NCI-H2171 (cell line): ENCODE measurements at places on chromosomes 3 and 15.

GRCh38 chr3:14570864-14571263 is 30.7 kb upstream of the GRIP2 start:
- no peak for DNase-seq

DNA sequence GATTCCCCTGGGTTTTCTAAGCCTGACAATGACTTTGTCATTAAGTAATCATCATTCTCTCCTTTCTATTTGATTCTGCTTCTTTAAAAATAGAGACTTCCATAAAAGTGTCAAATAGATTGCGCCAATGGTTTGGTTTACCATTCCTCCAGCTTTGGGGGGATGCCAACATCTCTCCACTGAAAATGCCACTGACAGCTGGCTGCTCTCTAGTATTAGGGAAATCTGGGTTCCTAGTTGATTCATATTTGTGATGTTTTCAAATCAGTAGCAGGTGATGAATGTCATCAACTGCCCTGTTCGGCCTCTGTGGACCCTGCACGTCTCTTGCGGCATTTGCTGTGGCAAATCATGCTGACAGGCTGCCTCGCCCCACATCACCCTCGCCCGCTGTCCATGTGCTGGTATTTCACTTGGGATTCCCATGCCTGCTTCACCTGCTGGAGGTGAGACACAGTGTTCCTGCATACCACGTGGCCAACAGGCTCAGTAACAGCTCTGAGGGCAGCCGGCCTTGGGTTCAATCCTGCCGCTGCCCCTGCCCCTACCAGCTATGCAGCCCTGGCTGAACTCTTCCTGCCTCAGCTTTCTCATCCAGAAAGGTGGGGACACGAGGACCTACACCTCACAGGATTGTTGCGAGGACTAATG is 28.1 kb downstream of the ZXDC start:
- DNase-seq = no peak

DNA sequence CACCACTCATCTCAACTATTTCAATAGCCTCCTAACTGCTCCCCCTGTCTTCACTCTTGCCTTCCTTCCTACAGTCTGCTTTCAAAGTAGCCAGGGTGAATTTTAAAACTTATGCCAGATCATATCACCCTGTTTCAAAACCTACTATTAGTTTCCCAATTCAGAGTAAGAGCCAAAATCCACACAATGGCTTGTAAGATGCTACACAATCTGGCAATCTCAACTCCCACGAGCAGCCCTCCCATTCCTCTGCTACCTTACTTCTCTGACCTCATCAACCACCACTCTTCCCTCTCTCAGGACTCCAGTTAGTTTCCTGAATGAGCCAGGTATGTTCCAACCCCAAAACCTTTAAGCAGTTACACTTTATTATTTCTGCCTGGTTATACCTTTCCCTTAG is 62.5 kb downstream of the VPS13C start:
- no peak for DNase-seq

DNA sequence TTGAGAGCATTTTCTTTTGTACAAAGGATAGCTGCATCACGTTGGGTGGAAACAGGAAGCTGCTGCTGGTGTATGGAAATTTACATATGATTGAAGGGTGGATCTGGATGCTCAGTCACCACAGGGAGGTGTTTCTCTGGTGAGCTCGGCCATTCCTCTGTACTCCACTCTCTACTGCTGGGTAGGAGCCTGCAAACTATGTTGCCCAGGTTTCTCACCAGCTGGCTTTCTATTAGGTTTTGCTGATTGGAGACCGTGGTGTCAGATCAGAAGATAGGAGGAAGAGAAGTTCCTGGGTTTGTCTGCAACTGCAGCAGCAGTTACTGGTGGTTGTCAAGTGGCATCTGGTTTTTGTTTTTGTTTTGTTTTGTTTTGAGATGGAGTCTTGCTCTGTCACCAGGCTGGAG is 61.7 kb downstream of the TAMM41 start:
- DNase-seq = no peak

GRCh38 chr3:123331651-123332050 is 117.2 kb downstream of the ADCY5 start:
- no peak for DNase-seq

DNA sequence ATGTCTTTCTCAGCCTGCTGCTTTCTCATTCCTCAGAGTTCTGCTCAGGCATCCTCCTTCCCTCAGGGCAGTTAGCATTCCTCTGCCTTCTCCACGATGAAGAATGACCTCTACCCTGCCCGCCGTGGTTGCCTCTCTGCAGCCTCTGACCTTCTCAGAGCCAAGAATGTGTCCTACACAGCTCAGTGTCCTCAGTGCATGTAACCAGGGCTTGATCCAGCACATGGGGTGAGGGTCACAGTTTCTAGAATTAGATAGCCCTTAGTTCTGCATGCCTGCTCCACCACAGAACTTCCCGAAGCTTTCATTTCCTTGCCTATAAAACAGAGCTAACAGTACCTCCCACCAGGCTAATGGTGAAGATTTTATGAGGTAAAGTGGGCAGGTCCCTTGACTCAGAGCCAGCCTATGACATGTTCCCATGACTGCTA is 182.1 kb downstream of the CLSTN2 start:
- no peak for DNase-seq

GRCh38 chr15:90879730-90880366 is 4.5 kb upstream of the FES start:
- DNase-seq = no peak

GRCh38 chr3:48130321-48130904 is 57.8 kb downstream of the CDC25A start:
- DNase-seq = no peak

- DNase-seq = no peak
These were observed 235.3 kb downstream of the IGSF11 start for GRCh38 chr3:118799303-118799702.

DNA sequence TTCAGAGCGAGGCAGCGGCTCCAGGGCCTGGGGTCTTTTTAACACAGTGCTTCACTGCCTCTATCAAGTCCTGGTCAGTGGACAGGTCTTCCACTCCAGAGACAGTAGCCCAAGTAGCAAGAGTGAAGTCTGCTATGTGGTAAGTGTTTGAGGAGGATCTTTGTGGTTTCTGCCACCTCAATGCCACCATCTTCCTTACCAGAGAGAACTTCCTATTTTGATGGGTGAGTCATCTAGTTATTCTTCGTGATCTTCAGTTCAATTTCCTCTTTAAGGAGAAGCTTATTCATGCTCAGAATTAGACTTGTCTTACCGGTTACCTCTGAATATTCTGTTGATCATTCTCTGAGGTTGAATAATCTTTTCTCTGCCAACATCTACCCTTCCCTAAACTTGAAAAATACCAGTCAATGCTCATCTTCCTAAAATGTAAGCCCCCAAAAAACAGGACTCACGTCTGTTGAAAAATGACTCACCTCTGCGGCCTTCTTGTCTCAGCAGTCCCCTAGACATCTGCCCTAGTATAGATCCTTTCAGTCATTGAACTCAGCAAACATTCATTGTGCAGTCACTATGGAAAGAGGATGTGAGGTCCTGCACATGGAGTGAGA is 32.2 kb upstream of the BCL6 start:
- no peak for DNase-seq

DNA sequence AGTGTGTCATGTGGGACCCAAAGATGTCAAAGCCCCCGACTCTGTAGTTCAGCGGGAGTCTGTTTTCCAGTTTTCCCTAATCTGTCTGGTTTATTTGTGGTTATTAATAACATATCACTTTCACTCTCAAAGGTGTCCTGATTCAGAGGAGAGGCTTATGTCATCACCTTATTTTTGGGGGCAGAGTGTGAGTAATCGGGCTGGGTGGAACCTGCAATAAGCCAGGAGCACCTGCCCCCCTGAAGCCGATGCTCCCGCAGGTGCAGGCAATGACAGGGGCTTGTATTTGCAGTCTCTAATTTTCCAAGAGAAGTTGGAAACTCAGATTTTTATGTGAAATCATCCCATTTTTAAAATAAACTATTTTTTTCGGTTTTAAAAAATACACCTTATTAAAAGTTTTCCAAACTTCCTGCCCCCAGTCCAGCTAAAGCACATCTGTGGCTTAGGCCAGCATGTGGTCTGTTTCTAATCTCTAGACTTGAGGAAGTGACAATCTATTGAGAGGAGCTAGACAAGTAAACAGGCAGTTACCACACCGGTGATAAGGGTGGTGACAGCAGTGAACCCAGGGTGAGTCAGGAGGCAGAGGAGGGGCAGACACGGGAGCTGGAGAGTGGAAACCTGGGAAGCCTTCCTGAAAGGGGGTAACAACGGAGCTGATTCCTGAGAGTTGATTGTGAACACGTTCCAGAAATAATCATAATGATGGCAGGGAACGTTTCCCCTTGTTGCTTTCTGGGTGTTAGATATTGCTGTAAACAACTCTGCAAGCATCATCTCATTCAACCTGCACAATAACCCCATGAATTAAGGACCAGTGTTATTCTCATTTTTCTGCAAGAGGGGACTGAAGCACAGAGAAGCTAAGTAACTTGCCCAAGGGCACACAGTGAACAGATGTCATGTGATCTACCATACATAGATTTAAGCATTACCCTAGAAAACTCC is 37.2 kb downstream of the BHLHE40 start:
- no peak for DNase-seq

DNA sequence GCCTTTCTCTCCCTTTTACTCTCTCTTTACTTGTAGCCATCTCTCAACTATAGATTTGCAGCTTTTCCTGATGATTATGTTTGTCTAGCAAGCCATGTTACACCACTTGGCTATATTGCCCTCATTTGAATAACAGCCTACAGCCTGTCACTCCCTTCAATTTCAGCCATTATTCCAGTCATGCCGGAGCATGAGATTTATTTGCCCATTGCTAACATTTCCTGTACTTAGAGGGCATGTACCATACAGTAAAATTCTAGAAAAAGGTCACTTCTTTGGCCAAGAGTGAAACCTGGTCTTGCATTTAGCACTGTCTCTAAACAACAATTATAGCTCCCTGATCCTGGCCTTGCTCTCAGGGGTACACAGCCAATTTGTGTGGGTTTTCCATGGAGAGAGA is 221.7 kb upstream of the TMC3 start:
- DNase-seq = no peak

GRCh38 chr3:127356381-127356780 is 68.5 kb upstream of the PRR20G start:
- no peak for DNase-seq

GRCh38 chr3:14322001-14322400 is 80.4 kb upstream of the SLC6A6 start:
- DNase-seq = no peak

DNA sequence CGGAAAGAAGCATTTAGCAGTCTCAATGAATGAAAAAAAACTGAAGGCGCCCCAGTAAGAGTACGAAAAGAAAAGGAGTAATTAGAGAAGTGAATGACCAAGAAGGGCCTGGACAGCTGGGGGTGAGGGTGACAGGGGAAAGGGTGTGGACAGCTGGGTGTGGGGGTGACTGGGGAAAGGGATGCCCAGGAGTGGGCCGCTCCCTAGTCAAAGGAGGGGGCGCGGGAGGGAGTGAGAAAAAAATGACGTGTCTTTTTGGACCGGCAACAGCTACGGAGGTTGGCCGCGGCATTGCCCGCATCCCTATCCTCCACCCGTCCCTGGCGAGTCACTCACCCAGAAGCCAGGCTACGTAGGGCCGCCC is 274 bp upstream of the ZCWPW2 start:
- no peak for DNase-seq

- DNase-seq = no peak
These were observed 183.2 kb downstream of the P3H2 start for GRCh38 chr3:189937302-189938127.

GRCh38 chr15:101617390-101617965 is 34.7 kb downstream of the TM2D3 start:
- DNase-seq = no peak
